ENCODE measurements at places on chromosomes 2 and 18.

- no peak for DNase-seq
Observed at GRCh38 chr18:49342690-49343089, 117.8 kb downstream of the DYM start.

DNA sequence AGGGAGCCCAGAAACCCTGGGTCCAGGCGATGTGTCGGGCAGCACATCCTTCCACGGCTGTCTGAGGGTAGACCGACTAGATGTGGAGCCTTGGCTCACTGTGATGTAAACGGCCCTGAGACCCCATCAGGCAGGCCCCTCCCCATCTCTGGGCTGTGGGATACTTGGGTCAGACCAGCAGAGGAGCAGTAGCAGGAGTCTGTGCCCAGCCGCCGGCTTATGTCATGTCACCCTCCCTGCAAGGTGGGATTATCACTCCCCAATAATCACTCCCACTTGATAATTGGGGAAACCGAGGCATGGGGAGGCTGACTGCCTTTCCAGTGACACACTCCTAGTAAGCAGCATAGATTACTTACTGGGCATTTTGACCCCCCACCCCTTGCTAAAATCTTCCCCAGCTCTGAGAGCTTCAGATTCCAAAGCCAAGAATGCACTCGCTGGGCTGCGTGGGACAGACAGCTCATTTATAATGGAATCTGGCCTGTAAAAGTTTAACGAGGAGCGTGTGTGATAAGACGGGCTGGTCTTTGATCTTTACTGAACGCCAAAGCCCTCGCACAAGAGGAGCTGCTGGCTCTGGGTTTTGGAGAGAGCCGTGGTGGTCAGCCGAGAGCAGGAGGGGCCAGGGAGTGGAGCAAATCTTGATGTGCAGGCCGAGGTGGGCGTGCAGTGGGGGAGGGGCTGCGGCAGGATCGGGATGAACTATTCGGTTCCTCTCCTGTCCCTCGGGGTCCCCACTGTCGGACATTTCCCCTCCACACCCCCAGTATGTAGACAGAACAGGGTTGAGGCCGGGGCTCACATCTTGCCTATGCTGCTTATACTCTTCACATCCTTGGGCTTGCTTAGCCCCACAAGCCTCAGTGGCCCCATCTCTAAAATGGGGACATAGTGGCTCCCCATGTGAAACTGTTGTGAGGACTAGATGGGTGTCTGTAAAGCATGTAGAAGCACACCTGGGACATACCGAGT lies 200.0 kb downstream of the GLI2 start:
- DNase-seq: no peak

GRCh38 chr2:47225061-47225783 lies 70.1 kb upstream of the STPG4 start:
- no peak for DNase-seq

DNA sequence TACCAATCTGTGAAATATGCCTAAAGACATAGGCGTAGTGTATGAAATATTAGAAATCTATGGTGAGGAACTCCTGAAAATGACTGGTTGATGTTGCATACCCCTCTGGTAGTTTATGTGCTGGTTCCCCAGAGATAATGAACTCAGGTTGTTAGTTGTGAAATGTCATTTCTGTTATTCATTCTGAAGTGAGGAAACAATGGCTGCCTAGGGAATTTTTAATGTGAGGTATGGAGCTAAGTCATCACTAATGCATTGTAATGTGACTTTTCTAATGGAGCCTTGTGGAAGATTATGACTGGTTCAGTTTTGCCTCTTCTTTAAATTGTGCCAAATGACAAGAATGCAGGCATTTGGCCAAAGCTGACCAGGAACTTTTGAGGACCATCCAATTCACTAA lies 61.6 kb upstream of the RAB27B start:
- no peak for DNase-seq

DNA sequence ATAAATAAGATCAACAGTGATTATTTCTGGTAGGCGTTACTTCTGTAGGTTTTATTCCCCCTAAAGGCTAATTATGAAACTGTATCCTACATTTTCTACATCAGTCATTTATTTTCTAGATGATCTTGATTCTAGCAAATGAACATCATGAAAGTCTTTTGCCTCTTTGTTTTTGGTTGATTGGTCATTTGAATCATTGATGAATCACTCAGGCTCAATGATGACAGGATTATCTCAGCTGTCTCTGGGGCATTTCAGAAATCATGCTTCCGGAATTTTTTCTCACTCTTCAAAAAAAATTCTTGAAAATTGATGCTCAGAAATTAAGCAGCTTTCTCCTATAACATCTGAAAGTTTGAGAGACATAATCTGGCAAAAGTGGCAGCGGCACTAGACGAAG lies 298.9 kb upstream of the TCF4 start:
- DNase-seq: no peak

DNA sequence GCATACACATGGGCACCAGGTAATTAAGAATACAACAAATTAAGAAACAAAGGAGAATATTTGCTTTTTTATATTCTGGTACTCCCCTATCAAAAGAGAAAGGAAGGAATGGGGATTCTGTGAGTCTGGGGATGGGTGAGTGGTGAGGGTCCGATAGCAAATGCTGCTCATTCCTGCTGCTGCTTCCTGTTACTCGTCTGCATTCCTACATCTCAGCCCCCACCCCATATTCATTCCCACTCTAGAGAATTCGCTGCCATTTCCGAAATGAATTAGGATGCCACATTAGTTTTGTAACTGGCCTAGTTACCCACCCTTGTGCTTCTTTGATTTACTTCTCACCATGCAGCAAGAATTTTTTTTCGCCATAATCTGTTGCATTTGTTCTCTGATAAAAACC lies 1905.3 kb upstream of the PIK3C3 start:
- no peak for DNase-seq

- DNase-seq: no peak
Observed at GRCh38 chr2:176746411-176746810, 466.2 kb upstream of the HNRNPA3 start.

DNA sequence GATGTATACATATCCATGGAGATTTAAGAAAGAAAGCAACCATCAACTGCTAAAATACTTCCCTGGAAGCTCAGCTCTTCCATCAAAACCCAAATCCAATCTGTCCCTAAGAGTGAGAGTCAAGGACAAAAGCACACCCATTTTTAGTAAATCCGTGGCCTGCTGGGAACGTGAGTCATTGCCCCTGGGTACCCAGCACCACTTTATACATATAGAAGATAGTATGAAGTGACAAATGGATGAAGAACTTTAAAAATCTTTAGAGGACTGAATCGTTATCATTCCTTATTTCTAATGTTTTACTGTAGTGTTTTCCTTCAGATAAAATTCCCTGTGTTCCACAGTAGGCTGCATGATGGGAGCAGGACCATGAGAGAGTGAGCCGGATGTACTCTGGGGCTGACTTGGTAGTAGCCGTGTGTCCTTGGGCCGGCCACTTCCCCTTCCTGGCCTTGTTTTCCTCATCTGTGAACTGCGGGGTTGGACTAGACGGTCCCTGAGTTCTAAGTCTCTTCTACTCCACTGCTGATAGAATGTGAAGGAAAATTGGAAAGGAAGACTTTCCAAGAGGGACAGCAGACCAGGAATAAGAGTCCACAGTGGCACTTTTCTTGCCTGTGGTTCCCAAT lies 28.5 kb upstream of the CEP68 start:
- DNase-seq: no peak

GRCh38 chr2:214816008-214816533 lies 6.6 kb upstream of the BARD1 start:
- no peak for DNase-seq

- DNase-seq: no peak
Observed at GRCh38 chr2:37472959-37473358, 128.5 kb downstream of the QPCT start.

DNA sequence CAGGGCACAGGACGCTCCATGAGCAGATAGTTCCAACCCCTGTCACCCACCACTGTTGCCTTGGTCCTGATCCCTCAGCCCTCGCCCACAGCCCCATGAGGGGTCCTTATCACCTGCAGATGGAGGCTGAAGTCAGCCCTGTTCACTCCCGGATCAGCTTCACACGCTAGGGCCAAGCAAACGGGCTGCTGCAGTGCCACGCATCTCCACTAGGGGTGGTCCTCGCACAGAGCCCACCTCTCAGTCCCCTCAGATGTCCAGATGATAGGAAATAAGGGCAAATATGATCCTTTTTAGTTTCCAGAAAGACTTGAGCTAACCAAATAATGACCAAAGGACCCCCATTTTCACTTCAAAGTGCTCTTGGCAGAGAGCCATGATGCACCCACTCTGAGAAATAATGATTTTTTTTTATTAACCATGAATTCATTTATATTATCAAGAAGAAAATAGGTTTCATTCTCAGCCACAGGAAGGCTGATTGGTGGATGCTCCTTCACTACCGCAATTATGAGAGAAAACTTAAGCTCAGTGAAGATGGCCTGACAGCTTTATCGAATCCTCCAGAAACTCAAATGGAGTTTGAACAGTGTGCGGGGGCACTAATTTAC lies 71.9 kb upstream of the KLHL29 start:
- no peak for DNase-seq

GRCh38 chr2:121994238-121995206 lies 239.1 kb downstream of the TSN start:
- no peak for DNase-seq

DNA sequence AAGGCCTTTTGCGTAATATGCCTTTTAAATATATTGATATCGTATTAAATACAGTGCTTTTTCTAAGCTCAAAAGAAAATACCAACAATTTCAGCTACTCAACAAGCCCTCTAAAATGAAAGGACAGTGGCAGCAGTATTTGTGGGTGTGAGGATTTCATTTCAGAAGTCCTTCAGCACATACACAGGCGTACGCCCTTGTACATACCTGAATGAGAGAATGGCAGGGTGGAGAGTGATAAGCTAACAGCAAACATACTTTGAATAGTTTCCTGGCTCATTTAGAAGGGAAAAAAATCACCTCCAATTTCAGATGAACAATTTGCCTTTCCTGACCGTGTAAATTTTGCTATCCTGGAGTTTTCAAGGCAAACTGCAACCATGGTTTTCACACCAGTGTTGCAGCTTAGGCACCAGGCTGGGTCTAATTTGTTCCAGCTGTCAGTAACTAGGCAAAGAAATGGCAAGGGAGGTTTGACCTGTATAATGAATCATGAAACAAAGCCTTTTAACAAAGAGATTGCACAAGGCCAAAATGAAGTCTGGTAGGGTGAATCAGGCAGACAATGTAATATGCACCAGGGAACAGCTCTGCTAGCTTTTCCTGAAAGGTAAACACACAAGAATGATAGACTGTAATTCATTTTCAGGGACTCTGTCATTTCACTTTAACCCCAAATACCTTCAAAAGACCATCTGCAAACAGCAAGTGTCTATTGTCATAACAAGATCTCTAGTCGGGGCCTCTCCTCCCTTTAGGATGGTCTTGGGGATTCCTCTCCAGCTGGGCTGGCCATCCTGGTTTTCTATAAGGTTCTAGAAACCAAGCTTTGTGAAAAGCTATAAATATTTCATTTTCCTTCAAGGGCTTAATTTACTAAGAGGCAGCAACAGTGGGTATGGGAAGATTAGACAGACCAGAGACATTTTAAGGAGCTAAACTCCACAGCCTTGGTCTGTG lies 11.5 kb downstream of the ANKRD29 start:
- DNase-seq: no peak

- no peak for DNase-seq
Observed at GRCh38 chr2:141468761-141469160, 662.1 kb downstream of the LRP1B start.

DNA sequence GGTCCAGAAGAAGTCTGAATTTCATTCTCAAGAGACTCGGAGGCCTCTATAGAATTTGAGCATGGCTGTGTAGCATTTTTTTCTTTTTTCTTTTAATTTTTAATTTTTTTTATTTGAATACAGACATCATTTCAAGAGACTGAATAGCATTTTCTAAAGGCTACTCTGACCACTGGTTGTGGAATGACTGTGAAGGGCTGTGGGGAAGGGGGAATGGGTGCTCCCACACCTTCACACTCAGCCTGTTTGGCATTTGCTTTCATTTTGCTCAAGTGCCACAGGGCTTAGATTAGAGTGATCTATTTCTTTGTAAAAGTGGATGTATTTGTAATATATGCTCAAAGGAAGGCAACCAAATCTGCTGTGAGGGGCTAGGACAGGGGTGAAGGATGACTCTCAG lies 142.0 kb upstream of the SPOPL start:
- DNase-seq: no peak

GRCh38 chr2:16330571-16330970 lies 335.1 kb downstream of the CYRIA start:
- no peak for DNase-seq

DNA sequence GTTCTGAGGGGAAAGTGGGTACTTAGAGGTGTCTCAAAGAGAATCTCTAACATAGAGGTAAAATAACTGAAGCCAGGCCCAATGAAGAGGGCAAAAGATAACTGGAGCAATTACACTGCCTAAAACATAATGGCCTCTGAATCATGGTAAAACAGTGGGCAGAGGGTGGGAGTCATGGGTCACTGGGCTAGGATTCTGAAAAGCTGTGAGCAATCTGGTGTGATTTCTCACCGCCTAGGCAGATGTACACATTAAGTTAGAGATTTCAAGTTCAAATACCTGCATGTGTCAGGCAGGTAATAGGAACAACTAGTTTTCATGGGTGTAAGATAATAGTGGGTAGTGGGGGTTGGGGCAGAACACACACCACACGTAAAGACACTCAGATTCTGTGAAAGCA lies 45.6 kb downstream of the INSIG2 start:
- DNase-seq: no peak

DNA sequence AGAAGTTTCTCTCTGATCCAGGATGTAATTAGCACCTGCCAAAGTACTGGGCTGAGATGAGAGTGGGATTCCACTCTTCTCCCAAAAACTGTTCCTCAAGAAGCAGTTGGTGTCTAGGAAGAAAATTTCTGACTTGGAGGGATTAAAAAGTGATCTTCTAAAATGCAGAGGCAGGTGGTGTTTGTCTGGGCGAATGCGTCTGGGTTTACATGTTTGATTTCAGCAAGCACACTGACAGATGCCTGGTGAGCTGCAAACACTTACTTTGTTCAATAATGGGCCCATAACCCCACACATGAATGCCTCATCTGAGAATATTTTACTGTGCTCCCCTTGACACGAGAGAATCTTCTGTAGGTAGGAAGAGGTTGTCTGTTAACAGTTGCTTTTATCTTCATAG lies 24.3 kb upstream of the KCNF1 start:
- DNase-seq: no peak

GRCh38 chr2:215313255-215313613 lies 1.4 kb downstream of the ATIC start:
- DNase-seq: no peak

DNA sequence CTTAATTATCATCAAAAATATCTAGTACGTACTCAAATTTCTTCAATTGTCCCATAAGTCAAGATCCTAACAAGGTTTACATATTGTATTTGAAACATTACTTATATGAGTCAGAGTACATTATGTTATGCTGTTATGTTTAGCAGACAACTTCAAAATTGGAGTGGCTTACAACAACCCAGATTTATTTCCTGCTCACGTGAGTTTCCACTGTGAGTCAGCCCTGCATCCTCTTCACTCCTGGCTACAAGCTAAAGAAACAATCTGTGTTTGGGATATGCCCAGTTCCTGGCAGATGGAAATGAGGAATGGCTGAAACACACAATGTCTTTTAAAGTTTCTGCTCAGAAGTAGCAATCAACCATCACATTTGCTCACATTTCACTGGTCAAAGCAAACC lies 31.5 kb upstream of the TANC1 start:
- DNase-seq: no peak

GRCh38 chr2:128487650-128488387 lies 169.2 kb upstream of the HS6ST1 start:
- no peak for DNase-seq

GRCh38 chr18:13287372-13287771 lies 68.8 kb downstream of the LDLRAD4 start:
- DNase-seq: no peak

GRCh38 chr2:187228986-187229385 lies 219.1 kb downstream of the CALCRL start:
- no peak for DNase-seq

- peak; percentile 48 for DNase-seq
Observed at GRCh38 chr2:106159866-106160785, 34.0 kb downstream of the UXS1 start.

Data from CD4-positive, alpha-beta T cell treated with Interferon alpha-2 for 1 hour (primary cell).